ENCODE measurements at places on chromosomes 12 and 14. TPM values are rescaled to one million over a fixed set of nuclear protein-coding genes. Genes with fewer than 3 reads are reported as not detected.

DNA sequence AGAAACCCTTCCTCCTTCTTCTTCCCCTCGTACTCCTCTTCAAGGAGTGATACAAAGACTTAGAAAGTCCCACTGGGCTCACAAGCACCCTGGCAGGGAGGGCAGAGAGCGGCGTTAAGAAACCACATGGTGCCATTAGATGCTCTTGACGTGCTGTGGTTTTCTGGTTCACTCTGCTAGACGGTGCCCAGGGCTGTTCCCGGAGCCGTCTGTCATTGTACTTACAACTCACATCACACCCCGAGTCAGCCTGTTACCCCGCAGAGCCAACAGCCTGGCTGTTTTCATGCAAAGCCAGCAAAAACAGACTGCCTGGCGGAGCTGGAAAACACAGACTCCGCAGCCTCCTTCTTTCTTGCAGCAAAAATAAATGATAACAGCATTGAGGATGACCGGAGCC, 232.6 kb upstream of the TBX3 start:
- H3K36me3 ChIP-seq = no peaks in the 10 kb centered on the region
- no peak for DNase-seq
- H3K27me3 ChIP-seq = no peaks in the 10 kb centered on the region
- no peak overlapping the region for H3K27ac ChIP-seq
- no peaks in the 10 kb centered on the region for H3K4me1 ChIP-seq
- no peak overlapping the region for H3K4me3 ChIP-seq

GRCh38 chr12:55932551-55932910, 1.6 kb downstream of the DGKA start:
- no peaks in the 10 kb centered on the region for H3K36me3 ChIP-seq
- DNase-seq = no peak
- H3K27ac ChIP-seq = peak overlapping the region; percentile 95

DNA sequence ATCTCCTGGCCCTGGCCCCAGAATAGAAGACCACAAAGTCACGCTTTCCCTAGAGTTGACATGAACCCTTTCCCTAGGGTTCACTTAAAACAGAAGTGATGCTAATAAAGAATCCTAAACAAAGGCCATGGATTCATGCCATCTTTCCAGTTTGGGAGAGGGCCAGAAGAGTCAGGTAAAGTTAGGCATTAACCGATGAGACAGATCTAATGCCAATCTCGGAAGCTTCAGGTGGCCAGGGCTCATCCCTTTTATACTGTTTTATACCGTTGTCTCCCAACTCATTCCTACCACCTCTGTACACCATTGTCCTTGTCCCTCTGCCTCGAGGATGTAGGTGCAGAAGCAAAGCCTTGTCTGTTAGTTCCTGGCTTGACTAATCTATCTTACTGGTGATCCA, 22.8 kb upstream of the ACTR10 start:
- no peak overlapping the region for H3K27ac ChIP-seq
- no peaks in the 10 kb centered on the region for H3K4me1 ChIP-seq
- no peak for DNase-seq
- no peaks in the 10 kb centered on the region for H3K27me3 ChIP-seq

DNA sequence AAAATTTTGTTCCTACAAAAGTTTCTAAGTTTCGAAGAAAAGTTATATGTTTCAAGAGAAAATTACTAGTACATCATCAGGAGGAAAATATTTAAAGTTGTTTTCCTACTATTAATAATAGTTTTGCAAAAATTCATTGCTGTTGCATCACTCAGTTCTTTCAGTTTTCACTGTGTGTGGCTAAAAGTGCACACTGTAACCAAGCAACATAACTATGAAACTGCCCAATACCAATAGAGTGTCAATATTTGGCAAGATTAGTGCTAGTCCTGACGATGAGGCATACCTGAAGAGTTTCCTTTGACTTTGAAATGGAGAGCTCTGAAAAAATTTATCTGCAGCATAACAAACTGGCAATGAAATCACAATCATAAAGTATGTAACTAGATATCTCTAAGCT, 194.3 kb downstream of the CPNE8 start:
- no peaks in the 10 kb centered on the region for H3K4me1 ChIP-seq
- no peaks in the 10 kb centered on the region for H3K36me3 ChIP-seq
- H3K4me3 ChIP-seq = no peak overlapping the region
- no peaks in the 10 kb centered on the region for H3K27me3 ChIP-seq

GRCh38 chr12:119676022-119676421, 8.1 kb downstream of the PRKAB1 start:
- no peak overlapping the region for H3K27ac ChIP-seq
- DNase-seq = no peak
- no peaks in the 10 kb centered on the region for H3K4me1 ChIP-seq

GRCh38 chr14:23408307-23408630, 196 bp upstream of the MYH6 start:
- H3K27me3 ChIP-seq = no peaks in the 10 kb centered on the region
- H3K36me3 ChIP-seq = no peaks in the 10 kb centered on the region
- no peaks in the 10 kb centered on the region for H3K4me1 ChIP-seq
- no peak overlapping the region for H3K4me3 ChIP-seq
- no peak for DNase-seq
- no peak overlapping the region for H3K27ac ChIP-seq

- no peaks in the 10 kb centered on the region for H3K36me3 ChIP-seq
- H3K4me3 ChIP-seq = no peak overlapping the region
- no peaks in the 10 kb centered on the region for H3K27me3 ChIP-seq
- no peaks in the 10 kb centered on the region for H3K4me1 ChIP-seq
- no peak overlapping the region for H3K27ac ChIP-seq
Observed at GRCh38 chr14:94354638-94355185, 31.6 kb upstream of the SERPINA6 start.

DNA sequence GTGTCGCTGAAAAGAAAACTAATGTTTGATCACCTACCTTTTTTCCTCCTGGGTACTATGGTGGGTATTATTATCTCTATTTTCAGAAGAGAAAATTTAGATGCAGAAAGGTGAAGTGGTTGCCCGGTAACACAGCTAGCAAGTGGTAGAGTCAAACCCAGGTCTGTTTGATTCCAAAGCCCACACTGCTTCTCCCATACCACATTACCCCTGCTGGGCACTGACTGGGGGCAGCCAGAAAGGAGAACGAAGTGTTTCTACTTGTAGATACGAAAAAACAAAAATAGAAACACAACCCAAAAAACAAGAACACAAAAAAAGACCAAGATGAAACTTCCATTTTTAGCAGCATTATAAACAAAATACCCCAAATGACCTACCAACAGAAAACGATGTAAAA, 142.2 kb downstream of the SLC41A2 start:
- no peak overlapping the region for H3K4me3 ChIP-seq
- H3K36me3 ChIP-seq = peaks cover 8% of the 10 kb centered on the region

DNA sequence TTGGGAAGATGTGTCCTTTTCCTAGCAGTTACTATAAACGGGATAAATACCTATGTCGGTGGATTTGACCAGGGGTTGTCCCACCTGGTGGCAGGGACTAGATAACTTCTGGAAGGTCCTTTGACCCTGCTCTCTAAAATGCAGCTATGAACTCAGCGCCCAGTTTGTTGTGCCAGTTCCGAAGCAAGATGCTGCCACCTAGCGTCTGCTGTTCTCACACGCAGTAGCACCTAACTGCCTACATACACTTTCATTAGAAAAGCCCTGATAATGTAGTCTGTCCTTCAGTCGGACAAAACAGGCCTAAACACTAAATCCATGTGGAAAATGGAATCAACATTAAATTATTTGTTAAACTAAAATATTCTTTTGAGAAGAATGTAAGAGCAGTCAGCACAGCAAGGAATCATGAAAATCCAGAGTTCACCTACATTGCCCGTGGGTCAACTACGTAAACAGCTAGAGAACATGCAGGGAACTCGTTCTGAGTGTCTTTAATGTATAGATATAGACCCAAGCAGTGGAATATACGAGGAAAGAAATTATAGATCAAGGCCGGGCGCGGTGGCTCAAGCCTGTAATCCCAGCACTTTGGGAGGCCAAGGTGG, 51.1 kb upstream of the CRACR2A start:
- peak; percentile 78 for DNase-seq
- H3K27ac ChIP-seq = no peak overlapping the region
- no peak overlapping the region for H3K4me3 ChIP-seq
- H3K36me3 ChIP-seq = peaks cover 7% of the 10 kb centered on the region

DNA sequence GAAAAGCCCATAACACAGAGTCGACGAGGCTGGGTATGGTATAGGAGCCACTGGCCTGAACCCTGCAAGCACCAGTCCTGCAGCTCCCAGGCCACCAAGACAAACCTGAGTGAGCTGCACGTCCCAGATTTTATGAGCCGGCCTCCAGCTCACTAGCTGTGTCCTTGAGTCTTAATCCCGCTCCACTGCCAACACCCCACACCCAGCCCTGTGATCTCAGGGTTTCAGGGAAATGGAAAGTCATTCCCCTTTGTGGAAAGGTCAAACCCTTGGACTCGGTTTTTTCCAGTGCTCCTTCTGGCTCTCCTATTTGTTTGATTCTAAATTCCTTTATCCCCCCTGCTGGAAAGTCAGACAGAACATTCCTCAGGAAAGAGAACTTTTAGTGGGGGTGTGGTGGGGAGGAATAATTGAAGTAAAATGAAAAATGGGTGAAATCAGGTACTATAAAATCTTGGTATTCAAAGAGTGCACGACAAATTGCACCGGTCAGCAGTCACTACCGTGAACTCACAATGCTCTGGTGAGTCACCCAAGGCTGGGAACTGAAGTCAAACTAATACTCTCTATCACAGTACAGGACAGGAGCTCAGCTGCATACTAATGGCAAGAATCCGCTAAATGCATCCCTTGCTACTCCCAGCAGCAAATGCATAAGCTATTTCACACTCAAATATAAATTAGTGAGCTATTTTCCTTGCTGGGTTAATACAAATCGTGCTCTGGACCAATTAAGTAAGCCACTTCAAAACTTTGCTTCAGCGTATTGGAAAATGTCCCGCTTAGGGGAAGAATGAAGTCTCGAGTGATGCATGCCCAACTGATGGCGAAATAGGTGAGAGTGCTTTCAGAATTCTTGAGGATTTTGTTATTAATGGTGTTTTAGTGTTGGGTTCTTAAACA, 9.0 kb downstream of the PITPNM2 start:
- no peak overlapping the region for H3K4me3 ChIP-seq
- H3K27me3 ChIP-seq = no peaks in the 10 kb centered on the region
- H3K4me1 ChIP-seq = peaks cover 31% of the 10 kb centered on the region
- no peaks in the 10 kb centered on the region for H3K36me3 ChIP-seq

DNA sequence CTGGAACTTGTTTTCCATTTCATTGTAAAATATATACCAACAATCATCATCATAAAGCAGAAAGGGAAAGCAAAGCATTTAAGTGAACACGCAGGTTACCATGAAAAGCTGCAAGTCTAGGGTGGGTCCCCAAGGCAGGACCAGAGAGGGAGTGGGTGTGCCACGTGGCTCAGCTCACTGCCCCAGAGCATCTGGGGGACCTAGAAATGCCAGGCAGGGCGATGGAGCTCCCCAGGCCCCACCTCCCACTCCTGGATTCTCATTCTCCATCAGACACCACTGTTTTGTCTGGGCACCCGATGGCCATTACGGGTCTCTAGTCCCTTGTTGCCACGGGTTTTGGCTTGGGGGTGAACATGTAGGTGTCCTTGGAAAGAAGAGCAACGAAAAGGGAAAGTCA, 34.7 kb downstream of the BCL11B start:
- H3K27ac ChIP-seq = no peak overlapping the region
- H3K27me3 ChIP-seq = no peaks in the 10 kb centered on the region
- H3K4me3 ChIP-seq = no peak overlapping the region
- H3K36me3 ChIP-seq = no peaks in the 10 kb centered on the region
- no peak for DNase-seq

DNA sequence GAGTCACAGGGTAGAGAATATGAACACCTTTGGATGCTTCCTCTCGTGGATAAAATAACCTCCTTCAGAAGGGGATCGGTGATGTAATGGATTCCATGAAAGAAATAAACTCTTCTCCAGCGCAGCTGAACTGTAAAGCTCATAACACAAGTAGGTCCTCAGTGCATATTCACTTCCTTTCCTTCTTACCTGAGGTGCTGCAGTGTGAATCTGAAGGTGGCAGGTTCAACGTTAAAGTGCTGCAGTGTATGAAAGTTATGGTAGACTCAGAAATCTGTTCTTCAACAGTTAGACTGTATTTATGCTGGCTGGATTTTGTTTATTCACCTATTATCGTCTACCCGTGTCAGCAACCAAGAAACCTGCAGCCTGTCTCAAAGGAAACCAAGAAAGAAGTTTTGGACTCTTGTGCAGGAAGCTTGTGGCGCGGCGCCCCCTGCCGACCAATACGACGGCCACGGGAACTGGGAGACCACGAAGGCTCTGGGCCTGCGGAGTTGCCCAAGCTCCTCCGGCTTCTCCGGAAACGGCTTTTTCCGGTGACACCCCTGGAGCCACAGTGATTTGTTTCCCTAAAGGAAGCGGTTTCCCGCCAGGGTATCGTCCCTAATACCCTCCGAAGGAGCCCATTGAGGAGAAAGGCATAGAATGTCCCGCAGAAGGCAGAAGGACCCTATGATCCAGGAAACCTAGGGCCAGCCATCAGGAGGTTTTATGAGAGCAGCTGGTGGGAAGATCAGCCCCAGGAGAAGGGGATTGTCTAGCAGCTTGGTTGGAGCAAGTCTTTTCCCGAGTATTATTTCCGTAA, 17.6 kb upstream of the RNASE3 start:
- no peaks in the 10 kb centered on the region for H3K36me3 ChIP-seq
- DNase-seq = no peak
- no peaks in the 10 kb centered on the region for H3K4me1 ChIP-seq
- H3K4me3 ChIP-seq = no peak overlapping the region

- no peaks in the 10 kb centered on the region for H3K4me1 ChIP-seq
- no peak for DNase-seq
- H3K4me3 ChIP-seq = no peak overlapping the region
Observed at GRCh38 chr12:112018571-112019237, 5.5 kb downstream of the ERP29 start.

DNA sequence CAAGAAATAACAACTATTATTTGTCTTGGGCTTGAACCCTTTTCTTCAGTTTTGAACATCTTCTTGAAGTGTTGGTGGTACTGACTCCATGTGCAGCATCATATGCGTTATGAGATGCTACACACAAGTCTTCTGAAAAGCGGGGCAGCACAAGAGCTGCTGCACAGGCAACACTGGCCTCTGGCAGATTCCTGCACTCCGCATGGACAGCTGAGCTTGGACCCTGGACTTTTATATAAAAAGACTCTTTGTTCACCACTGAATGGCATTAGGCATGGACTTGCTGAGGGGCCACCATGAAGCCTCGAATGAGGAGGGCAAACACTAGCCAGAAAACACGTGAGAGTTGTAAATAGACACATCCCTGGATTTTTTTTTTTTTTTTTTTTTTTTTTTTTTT, 210.8 kb upstream of the NPAS3 start:
- no peaks in the 10 kb centered on the region for H3K4me1 ChIP-seq
- DNase-seq = no peak
- no peaks in the 10 kb centered on the region for H3K36me3 ChIP-seq
- no peak overlapping the region for H3K27ac ChIP-seq
- no peaks in the 10 kb centered on the region for H3K27me3 ChIP-seq

DNA sequence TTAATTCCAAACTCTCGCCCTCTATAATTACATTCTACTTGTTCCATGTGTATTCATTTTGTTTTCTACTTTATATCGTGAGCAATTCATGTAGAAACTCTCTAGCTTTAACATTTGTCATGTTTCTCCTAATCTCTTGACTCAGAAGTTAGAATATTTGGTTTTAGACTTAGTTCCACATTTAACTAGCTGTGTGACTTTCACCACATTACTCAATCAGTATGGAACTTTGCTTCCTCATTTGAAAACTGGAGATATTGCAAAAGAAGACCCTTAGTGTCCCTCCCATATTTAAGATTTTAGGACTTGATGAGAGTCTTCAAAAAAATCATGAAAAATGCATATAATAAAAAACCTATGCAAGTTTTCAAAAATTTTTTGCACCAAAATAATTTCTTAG, 447.5 kb downstream of the GXYLT1 start:
- H3K4me3 ChIP-seq = no peak overlapping the region
- H3K27ac ChIP-seq = no peak overlapping the region
- no peaks in the 10 kb centered on the region for H3K4me1 ChIP-seq
- H3K36me3 ChIP-seq = no peaks in the 10 kb centered on the region
- H3K27me3 ChIP-seq = no peaks in the 10 kb centered on the region

Gene AMDHD1
- 0.96 TPM for total RNA-seq

Gene AMN1
- total RNA-seq = 0.75 TPM

Gene SYNJ2BP
- total RNA-seq = 8.8 TPM

Gene RPS26
- total RNA-seq = 877 TPM
